ENCODE measurements at places on chromosomes 4 and X. TPM values are rescaled to one million over a fixed set of nuclear protein-coding genes. Genes with fewer than 3 reads are reported as not detected.

Gene UNC5C
- not detected for total RNA-seq

Gene HERC6
- total RNA-seq, result 1.7 TPM

Gene FHIP1A
- 19.8 TPM for total RNA-seq

Gene DDX3X
- 297 TPM for total RNA-seq

Gene ZXDB
- total RNA-seq, result 14.0 TPM

Gene WDR44
- 14.1 TPM for total RNA-seq

Gene SMARCA5
- 47.2 TPM for total RNA-seq

Gene NAP1L3
- total RNA-seq, result 0.15 TPM

Gene FAM184B
- not detected for total RNA-seq

Gene SOD3
- total RNA-seq, result not detected

Gene F9
- not detected for total RNA-seq

Gene SH3BP2
- total RNA-seq, result 57.9 TPM

Gene LRBA
- total RNA-seq, result 64.5 TPM

Gene TRMT2B
- total RNA-seq, result 10.7 TPM

Gene BTK
- total RNA-seq, result not detected
